ENCODE measurements at places on chromosomes 12 and 14. TPM values are rescaled to one million over a fixed set of nuclear protein-coding genes. Genes with fewer than 3 reads are reported as not detected.
A peak's percentile ranks its signal among the peaks of the same experiment; 100 is the strongest.

- no peaks in the 10 kb centered on the region for H3K4me1 ChIP-seq
- no peaks in the 10 kb centered on the region for H3K27me3 ChIP-seq
- no peak for DNase-seq
- no peak overlapping the region for H3K4me3 ChIP-seq
- H3K27ac ChIP-seq, result no peak overlapping the region
- no peaks in the 10 kb centered on the region for H3K36me3 ChIP-seq
These were observed 46.8 kb downstream of the TRMT5 start for GRCh38 chr14:60933920-60934655.

DNA sequence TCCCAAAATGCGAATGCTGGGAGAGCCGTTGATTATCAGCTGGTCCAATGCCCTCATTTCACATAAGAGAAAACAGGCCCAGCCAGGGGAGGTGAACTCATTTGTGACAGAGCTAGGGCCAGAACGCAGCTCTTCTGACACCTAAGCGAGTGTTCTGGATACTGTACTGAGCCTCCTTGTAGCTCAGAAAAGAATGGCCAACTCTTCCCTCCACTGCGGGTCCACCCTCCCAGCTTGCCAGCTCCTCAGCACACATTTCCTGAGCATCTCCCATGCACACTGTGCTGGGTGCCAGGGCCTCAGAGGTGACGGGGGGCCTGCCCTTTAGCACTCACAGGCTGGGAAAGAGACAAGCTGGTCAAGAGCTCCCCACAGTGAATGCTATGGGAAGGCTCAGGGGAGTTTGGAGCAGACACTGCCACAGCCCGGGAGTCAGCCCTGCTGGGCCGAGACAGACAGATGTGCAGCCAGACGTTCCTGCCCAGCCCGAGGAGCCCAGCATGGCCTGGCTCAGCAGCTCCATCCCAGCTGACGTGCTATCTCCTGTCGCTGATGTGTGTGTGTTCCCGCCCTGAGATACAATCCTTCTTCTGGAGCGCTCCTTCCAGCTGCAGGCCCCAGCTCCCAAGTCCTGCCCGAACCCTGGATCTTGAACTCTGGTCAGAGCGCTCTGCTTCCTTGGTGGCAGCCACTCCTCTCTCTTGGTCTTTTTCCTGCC is 3.5 kb downstream of the CMTM5 start:
- DNase-seq, result no peak
- H3K4me3 ChIP-seq, result no peak overlapping the region
- H3K4me1 ChIP-seq, result no peaks in the 10 kb centered on the region
- H3K36me3 ChIP-seq, result no peaks in the 10 kb centered on the region
- H3K27me3 ChIP-seq, result no peaks in the 10 kb centered on the region
- H3K27ac ChIP-seq, result no peak overlapping the region

DNA sequence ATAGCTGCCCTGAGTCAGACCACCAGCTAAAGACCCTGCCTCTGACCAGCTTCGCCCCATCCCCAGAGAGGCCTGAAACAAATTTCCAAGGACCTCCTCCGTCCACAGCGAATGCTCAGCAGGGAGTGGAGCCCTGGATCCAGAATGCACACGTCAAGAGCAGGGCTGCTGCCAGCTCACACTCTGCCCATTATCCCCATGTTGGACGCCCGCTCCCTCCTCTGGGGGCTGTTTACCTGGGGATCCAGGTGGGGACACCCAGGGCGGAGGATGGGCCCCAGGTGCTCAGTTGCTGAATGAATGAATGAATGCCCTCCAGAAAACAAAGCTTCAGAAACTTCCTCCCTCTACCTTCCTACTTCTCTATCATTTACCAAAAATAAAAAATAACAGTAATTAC is 18.1 kb downstream of the BCL11B start:
- no peak overlapping the region for H3K4me3 ChIP-seq
- no peak overlapping the region for H3K27ac ChIP-seq

DNA sequence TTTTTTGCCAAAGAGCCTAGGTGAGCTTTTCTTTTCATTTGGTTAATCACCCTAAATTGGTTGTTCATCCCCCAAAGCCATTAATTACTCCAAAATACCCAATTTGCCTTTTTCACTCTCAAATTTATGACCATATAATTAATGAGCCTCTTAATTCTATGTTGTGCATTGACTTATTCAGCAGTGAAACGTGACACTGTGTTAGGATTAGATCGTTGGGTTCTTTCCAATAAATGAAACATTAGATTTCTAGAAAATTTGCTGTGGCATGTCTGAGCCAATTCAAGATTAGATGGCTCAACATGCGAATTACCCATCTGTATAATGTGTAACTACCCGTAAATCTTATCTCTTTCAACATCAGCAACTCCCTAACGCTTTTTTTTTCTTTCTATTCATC is 273.4 kb downstream of the BMP4 start:
- no peaks in the 10 kb centered on the region for H3K27me3 ChIP-seq
- H3K27ac ChIP-seq, result no peak overlapping the region
- H3K4me3 ChIP-seq, result no peak overlapping the region
- H3K36me3 ChIP-seq, result no peaks in the 10 kb centered on the region
- no peaks in the 10 kb centered on the region for H3K4me1 ChIP-seq

DNA sequence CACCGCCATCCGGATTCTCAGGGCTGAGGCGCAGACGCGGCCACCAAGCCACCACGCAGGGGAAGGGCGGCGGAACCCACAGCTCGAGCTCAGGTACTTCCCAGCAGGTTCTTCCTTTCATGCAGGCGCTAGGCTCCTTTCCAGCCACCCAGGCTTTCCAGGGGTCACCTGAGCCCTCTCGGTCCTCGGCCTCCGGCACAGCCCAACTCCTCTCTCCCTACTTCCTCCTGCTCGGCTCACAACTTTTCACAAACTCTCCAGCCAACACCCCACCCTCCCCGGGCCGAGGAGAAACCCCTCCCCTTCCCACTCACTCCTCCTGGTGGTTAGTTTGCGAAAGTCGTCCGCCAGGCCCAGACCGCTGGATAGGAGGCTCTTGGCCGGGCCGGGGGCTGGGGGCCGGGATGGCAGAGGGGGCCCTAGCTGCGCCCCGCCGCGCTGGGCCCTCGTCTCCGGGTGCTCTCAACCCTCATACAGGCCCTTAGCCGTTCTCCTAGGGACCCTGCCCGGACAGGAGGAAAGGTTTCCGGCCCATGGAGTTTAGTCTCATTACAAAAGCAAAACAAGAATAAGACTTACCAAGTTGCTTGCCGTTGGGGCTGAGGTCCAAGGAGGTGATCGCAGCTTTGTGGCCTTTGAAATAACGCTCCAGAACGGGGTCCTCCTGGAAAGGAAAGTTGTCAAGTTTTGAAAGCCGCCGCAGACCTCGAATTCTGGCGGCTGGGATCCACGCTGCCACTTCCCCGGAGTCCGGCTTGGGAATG is at the start of gene GALNT4:
Gene GALNT4 (minus strand): TSS at position 256 of the 764 bp plus-strand sequence. CDS start 247 bp downstream, at position 9.
- H3K27me3 ChIP-seq, result no peaks in the 10 kb centered on the region
- peaks cover 14% of the 10 kb centered on the region for H3K4me1 ChIP-seq
- no peaks in the 10 kb centered on the region for H3K36me3 ChIP-seq
- H3K4me3 ChIP-seq, result peak within 1 kb of the TSS; percentile 96
- H3K27ac ChIP-seq, result peak within 1 kb of the TSS; percentile 82

DNA sequence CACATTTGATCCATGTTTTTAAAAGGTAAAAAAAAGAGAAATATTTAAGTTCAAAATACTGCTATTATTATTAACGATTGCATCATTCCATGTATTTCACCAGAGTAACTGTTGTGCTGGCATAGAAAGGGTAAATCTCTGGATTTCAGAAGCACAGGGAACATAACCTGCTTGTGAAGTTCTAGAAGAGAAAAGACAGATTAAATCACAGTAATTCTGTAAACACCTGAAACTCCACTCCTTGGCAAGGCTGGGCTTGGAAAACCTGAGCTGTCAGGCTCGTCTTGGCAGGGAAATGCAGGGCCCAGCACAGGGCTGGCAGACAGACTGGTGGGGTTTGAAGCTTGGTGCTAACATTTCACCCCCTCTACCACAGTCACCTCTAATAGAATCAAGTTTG is 35.1 kb downstream of the SVOP start:
- DNase-seq, result no peak
- H3K4me3 ChIP-seq, result no peak overlapping the region
- no peaks in the 10 kb centered on the region for H3K36me3 ChIP-seq
- no peak overlapping the region for H3K27ac ChIP-seq
- no peaks in the 10 kb centered on the region for H3K27me3 ChIP-seq
- no peaks in the 10 kb centered on the region for H3K4me1 ChIP-seq

DNA sequence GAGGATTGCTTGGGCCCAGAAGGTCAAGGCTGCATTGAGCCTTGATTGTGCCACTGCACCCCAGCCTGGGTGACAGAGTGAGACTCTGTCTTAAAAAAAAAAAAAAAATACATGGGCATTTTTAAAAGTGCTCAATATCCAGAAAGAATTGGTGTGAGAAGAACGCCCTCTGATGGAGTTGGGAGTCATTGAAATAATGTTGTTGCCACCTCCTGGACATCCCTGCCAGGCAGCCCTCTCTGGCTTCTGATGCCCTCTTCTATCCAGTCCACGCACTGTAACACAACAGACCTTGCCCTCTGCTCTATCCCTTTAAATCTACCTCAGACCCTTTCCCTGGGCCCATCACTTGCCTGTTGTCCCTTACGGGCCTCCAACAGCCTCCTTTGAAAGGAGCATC is 4.9 kb downstream of the PTGDR start:
- peaks cover 10% of the 10 kb centered on the region for H3K27me3 ChIP-seq
- no peak overlapping the region for H3K4me3 ChIP-seq
- no peak for DNase-seq
- H3K4me1 ChIP-seq, result no peaks in the 10 kb centered on the region
- no peak overlapping the region for H3K27ac ChIP-seq
- H3K36me3 ChIP-seq, result no peaks in the 10 kb centered on the region

The CRIP1 gene
- 177 TPM for total RNA-seq

The AKAP6 gene
- total RNA-seq, result 5.3 TPM
